ENCODE measurements at places on chromosomes 11 and 22.

- no peak for DNase-seq
These were observed 76.1 kb upstream of the PAX6 start for GRCh38 chr11:31887180-31887579.

DNA sequence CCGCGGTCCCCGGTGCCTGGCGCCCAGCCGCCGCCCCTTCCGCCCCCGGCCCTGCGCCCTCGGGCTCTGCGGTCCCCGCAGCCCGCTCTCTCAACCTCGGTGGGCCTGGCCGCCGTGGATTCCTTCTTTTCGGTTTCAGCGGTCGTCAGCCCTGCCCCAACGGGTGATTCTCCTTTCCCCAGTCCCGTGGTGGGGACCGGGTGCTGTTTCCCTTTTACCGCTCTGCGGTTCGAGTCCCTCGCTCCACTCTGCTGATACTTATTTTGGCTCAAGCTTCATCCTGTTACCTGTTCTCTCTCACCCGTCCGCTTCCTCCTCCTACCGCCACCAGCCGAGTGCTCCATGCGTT is 494 bp downstream of the ZDHHC5 start:
- DNase-seq, result no peak

- DNase-seq, result no peak
These were observed 19.9 kb downstream of the OR8G5 start for GRCh38 chr11:124276081-124276480.

DNA sequence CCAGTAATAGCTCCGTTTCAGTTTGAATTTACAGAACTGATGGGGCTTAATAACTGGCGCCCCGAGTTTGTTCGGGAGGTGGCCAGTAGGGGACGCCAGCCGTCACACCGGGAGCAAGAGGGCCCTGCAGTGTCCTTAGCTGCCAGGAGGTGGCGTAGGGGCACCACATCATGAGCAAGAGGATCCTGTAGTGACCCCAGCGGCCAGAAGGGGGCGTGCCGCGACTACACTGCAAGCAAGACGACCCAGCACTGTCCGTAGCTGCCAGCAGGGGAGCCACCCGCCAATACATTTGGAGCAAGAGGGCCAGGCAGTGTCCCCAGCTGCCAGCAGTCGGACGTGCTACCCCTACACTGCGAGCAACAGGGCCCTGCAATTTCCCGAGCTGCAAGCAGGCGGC is 663.7 kb upstream of the B3GAT1 start:
- no peak for DNase-seq

All from GM13977 (cell line).